ENCODE measurements at places on chromosomes 12 and 14. TPM values are rescaled to one million over a fixed set of nuclear protein-coding genes. Genes with fewer than 3 reads are reported as not detected.

The DEPDC4 gene
- not detected for total RNA-seq

The VPS33A gene
- total RNA-seq, result 18.9 TPM

The PSME1 gene
- total RNA-seq, result 257 TPM

The KRT78 gene
- not detected for total RNA-seq

The RIPK3 gene
- 22.7 TPM for total RNA-seq

The RDH12 gene
- total RNA-seq, result not detected
